NCI-H526 treated with DMSO at 0.1 percent for 48 hours (cell line): ENCODE measurements at places on chromosomes 3 and 15.

DNA sequence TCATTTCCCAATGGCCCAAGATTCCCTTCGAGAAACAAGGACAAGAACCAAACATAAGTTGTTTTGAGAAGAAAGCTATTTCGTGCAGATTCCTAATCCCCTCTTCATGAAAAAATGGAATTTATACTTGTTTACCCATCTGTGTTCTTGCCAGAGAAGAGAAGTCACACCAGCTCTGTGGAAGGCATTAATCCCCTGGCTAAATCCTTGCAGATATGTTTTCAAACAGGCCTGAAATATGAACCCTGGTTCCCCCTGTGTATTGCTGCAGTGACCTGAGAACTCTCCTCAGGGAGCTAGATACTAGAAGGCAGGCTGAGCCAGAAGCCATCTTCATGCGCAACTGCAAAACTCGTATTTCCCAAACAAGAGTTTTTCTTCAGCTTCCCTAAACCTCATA is 337.7 kb downstream of the NEK10 start:
- no peak for DNase-seq

DNA sequence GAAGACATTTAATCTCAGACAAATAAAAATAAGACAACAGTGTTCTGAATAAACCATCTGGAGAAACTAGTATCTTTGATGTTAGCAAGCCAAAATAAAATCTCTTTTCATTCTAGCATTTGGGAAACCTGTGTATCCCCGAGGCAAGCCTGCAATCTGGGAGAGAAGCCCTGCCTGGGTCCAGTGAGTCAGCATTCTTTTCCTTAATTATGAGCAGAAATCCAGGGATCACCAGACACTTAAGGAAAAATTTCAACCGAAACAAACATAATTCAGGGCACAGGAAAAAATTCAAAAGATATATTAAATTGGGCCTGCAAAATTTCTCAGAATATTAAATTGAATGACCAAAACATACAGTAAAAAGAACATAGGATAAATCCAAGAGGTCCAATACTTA is 4.2 kb downstream of the NCBP2 start:
- DNase-seq = no peak

DNA sequence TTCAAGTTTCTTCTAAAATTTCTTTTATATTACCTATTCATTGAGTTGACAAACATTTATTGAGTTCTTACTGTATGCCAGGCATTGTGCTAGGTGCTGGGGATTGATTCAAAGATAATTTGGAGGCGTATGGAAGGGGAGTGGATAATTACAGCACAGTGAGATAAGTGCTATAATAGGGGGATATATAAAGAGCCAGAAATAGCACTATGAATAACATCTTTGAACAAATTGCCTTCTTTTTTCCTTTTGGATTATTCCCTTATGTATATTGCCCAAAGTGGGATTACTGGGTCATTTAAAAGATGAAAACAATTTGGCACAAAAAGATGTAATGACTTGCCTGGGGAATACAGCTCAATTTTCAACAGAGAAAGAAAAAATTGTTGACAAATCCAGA is 64.6 kb downstream of the LPP start:
- DNase-seq = no peak

GRCh38 chr3:177553579-177553978 is 356.3 kb upstream of the TBL1XR1 start:
- DNase-seq = no peak

GRCh38 chr15:48966595-48967301 is 3.0 kb upstream of the SHC4 start:
- DNase-seq = no peak

DNA sequence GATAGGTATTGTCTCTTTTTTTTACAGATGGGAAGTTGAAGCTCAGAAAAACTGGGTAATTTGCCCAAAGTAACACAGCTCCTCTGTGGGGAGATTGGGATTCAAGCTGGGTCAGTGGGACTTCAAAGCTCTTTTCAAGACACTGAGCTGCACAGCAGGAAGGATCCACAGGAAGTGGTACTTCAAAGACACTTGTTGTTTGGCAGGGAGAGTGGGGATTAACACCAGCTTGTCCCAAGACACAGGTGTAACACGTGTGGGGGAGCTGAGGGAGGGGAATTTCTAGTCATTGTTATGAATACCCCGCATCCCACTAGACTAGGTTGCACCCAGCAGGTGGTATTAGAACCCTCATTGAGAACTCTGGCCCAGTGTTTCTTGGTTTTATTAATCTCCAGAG is 116.0 kb downstream of the FOXB1 start:
- DNase-seq = no peak

DNA sequence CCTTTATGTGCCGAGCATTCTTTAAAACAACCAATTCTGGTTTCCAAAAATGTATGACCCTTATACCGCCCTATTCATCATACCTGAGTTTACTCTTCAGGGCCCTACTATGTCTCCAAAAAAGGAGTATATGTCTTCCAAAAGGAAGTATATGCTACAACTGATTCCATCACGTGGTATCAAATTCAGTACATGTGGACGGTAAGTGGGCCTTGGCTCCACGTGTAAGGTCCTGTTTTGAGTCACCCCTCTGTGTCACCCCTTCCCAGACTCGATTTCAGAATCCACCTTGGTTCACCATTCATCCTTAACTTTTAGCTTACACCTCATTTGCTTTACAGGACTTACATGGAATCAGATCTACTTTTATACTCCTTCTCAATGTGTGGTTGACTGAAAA is 37.8 kb downstream of the ABHD2 start:
- DNase-seq = no peak

DNA sequence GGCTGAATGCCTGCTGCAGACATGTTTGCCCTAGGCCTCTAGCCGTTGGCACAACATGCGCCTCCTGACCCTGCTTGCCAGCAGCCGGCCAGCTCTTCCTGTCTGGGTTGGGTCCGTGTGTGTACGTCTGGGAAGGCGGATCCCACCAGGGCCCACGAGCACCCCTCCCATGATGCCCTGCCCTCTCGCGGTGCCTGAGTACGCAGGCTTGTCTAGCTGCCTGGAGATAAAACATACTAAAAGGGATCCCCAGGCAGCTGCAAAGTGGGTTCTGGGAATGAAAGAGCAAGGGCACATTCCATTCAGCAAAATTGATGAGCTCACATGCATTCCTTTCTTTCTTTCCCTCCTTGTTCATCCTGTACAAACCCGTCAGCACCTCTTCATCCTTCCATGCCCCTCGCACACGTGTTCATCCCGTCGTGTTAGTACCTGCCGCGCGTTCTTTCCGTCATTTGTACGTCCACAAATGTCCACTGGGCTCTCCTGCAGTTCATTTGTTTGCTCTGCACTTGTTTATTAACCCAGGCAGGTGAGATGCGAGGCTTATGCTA is 74.3 kb downstream of the FBLN2 start:
- no peak for DNase-seq

DNA sequence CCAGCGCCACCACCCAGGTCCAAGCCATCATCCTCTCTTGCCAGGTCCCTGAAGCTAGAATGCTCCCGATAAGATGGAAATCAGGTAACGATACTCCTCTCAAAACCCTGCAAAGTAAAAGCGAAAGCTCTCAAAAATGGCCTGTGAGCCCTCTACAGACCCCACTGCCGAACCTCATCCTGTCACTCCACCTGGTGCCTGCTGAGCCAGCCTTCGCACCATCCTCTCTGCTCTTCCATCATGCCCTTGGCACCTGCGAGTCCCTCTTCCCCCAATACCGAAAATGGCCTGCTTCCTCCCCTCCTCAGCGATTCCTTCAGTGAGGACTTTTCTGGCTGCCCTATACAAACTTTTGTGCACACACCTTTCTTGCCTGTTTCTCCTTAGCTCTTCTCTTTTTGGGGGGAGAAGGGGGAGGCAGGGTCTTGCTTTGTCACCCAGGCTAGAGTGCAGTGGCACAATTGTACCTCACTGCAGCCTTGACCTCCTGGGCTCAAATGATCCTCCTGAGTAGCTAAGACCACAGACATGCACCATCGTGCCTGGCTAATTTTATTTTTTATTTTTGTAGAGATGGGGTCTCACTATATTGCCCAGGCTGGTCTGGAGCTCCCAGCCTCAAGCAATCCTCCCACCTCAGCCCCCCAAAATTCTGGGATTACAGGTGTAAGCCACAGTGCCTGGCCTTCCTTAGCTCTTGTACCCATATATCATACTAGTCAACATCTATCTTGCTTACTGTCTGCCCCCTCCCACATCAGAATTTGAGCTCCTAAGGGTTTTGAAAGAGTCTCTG is 3.0 kb downstream of the IDH2 start:
- no peak for DNase-seq

- DNase-seq = no peak
Observed at GRCh38 chr3:196220587-196220986, 4.3 kb downstream of the SLC51A start.

- no peak for DNase-seq
Observed at GRCh38 chr3:97932387-97932801, 39.8 kb downstream of the RIOX2 start.

DNA sequence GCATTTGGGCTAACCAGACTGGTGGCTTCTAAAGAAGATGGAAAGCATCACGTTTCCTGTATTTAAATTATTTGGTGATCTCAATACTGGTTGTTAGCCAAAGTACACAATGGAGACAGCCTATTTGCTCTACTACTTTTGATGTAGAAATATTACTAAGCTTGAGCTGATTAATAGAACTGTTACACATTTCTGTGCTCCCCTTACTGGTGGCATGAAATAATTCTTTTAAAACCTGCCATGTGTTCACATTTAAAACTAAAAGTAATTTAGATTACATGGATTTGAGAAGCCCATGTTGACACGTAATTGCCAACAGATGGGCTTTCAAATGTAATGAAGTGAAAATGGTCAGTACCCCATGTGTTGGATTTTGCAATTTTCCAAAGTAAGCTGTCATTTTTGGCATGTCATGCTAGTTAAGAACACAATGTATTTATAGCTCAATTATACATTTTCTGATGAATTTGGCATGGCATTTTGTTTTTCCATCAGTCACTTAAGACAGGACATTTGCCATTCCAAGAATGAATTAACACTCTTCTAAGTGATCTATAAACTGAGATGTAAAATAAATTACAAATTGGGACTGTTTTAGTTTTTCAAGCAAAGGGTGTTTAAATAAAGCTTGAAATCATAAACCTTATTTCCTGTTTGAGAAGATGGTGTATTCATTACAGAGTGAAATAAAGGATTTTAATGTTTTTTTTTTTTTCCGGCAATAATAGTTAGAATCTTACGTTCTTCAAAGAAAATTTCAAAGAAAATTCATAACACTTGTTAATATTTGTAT is 10.8 kb upstream of the RARRES1 start:
- no peak for DNase-seq

- DNase-seq = no peak
Observed at GRCh38 chr3:55327131-55327920, 159.8 kb downstream of the WNT5A start.

GRCh38 chr3:122975163-122975923 is 52.2 kb downstream of the SEMA5B start:
- peak; percentile 70 for DNase-seq

GRCh38 chr3:73789825-73790444 is 165.2 kb upstream of the PDZRN3 start:
- peak; percentile 13 for DNase-seq

- no peak for DNase-seq
Observed at GRCh38 chr15:61227950-61228936, 859 bp downstream of the RORA start.

DNA sequence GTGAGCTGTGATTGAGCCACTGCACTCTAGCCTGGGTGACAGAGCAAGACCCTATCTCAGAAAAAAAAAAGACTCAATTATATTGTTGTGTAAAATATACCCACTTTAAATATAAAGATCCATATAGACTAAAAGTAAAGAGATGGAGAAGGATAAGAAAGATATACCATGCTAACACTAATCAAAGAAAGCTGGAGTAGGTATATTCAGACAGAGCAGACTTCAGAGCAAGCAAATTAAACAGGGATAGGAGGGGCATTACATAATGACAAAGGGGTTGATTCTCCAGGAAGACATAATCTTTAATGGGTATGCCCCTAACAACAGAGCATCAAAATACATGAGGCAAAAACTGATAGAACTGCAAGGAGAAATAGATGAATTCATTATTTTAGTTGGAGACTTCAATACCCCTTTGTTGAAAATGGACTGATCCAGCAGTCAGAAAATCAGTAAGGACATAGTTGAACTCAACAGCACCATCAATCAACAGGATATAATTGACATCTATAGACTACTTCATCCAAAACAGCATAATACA is 31.1 kb upstream of the RNU6-1 start:
- DNase-seq = no peak

- DNase-seq = no peak
Observed at GRCh38 chr3:14568269-14568668, 28.1 kb upstream of the GRIP2 start.

DNA sequence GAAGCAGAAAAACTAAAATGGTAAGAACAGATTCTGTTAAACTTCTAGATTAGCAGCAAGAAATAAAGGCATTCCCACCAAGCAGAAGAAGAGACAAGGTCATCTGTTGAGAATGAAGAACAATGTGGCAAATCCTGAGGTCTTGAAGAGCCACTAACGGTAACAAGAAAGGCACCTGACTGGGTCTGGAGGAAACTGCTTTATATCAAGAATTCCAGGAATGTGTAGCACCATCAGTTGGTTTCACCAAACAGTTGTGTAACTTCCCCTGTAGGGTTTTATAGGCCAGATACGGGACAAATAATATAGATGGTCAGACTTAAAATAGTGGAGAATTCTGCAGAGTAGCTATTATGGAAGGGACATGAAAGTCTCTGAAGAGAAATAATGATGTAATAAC is 57.3 kb downstream of the ACAP2 start:
- no peak for DNase-seq

GRCh38 chr15:92820236-92821021 is 79.7 kb upstream of the CHD2 start:
- DNase-seq = peak; percentile 90

DNA sequence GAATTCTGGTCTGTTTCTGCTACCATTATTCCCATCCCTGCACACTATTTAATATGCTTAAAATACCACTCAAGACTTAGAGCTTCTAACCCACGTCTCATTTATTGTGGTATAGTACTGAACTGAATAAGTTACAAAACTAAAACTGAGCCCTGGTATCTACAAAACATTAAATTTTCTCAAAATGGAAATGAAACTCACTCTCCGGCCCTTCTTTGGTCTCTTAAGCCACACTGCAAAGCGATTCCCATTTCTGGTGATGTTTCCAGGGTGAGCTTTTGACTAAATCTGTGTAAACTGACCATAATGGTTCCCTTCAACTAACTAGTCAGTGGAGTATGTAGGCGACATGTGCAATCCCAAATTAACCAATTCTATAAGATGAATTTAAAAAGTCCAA is 18.6 kb downstream of the KPNA4 start:
- DNase-seq = no peak

- DNase-seq = no peak
Observed at GRCh38 chr3:128269006-128269775, 115.9 kb downstream of the EEFSEC start.

DNA sequence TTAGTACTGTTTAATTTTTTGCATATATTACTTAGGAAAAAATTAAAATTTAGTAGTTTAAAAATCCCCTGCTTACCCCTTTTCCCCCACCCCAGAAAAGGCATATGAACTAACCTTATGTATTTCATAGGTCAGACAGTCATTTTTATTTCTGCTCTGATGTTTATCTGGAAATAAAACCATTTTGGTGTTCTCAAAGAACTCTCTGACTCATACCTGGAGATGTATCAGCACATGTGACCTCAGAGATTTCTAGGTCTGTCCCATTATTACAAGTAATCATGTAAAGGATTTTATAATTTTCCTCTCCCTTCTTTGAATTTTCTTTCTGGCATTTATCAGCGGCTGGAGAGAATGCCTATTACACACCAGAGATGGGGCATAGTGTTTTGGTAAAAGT is 14.1 kb upstream of the CCR8 start:
- no peak for DNase-seq

- DNase-seq = no peak
Observed at GRCh38 chr3:122357828-122358702, 25.0 kb downstream of the MIX23 start.
